ENCODE measurements at places on chromosomes 12 and 14.

- no peak for DNase-seq
These were observed 888 bp downstream of the CCDC88C start for GRCh38 chr14:91416744-91417119.

DNA sequence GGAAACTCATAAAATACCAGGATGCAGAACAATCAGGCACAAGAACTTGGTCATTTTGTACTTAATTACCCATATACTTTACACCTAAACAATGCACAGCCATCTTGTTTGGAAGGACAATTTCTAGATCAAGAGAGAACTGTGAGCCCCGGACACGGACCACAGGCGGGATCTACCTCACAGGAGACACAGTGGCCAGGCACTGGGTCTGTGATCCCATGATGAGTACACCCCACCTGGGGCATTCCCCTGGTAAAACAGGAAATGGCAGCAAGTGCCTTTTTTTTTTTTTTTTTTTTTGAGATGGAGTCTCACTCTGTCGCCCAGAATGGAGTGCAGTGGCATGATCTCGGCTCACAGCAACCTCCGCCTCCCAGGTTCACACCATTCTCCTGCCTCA lies 15.2 kb downstream of the GOLGA3 start:
- DNase-seq, result no peak

- no peak for DNase-seq
These were observed 72.7 kb downstream of the EFCAB11 start for GRCh38 chr14:89881839-89882238.

GRCh38 chr14:90692061-90692460 lies 124.2 kb downstream of the TTC7B start:
- no peak for DNase-seq

GRCh38 chr14:92748259-92749016 lies at the start of gene LGMN:
TSS of gene LGMN (minus strand) at chr14:92748627. CDS start at chr14:92732786, 15,841 bp downstream.
- DNase-seq, result peak; percentile 99

DNA sequence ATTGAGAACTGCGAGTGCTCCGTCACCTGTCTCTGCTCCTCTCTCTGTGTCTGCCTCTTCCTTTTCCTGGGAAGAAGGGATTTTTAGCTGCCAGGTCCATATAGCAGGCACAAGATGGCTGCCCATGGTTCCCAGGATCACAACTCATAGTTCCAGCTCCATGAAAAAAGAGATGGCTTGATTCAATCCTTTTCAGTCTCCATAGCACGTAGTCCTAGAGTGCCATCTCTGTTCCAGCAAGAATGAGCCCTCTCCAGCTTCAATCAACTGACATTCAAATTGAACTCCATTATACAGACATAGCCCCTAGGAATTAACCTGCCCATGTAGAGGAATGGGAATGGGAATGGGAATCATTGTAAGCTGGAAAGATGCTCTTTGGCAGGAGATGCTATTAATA lies 34.7 kb upstream of the RTRAF start:
- no peak for DNase-seq

- DNase-seq, result no peak
These were observed 243.3 kb upstream of the FKBP4 start for GRCh38 chr12:2551412-2551900.

DNA sequence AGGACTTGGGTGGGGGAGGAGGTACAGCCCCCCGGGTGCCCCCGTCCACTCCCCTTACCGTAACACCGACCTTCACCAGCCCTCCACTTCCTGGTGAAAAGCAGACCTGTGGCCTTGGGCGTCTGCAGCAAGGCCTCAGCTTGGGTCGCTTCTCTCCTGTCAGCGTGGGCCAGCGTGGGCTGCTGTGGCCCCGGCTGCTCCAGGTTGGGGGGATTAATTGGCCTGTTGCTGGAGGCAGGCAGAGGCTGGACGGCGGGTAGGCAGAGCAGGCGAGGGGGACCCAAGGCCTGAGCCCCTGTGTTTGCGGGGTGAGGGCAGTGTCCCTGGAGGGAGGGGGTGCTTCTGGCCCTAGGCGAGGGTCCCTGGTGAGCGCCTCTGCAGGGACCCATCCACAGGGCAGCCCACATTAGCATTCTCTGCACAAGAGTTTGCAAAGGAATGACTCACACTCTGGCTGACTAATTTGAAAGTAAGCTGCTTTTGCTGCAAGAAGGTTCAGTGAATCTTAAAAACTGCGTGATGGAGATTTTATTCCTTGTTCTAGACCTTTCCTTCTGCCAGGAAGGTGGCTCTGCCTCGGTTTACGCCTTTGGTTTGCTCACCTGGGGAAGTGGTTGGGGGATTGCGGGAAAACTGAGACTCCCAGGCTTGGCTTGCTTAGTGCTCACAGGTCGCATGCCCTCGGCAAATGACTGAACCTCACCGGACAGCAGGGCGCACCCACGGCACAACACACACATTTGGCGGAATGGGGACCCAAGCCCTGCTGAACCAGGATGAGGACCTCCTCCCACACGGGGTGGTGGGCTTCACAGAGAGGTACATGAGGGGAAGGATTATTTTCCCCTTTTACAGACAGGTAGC lies 37.9 kb upstream of the DLK1 start:
- DNase-seq, result no peak

- peak; percentile 31 for DNase-seq
These were observed 508 bp upstream of the KCNH5 start for GRCh38 chr14:63045612-63046320.

DNA sequence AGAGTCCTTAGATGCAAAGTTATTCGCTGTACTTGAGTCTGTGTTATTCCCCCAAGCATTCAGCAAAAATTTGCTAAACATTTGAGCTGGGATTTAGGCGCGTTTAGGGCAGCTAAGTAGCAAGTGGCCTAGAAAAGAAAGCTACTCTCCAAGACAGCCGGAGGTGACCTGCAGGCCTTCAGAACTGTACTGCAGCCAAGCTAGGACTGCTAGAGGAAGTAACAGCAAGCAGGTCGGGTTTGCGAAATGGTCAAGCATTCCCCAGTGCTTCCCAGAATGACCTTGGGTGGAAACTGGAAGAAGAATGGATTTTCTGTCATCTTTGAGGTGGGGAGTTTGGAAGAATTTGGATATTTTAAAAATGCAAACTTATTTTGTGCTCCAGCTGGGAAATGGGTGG lies 287.5 kb downstream of the FOXN3 start:
- DNase-seq, result no peak

- no peak for DNase-seq
These were observed 106.1 kb downstream of the PAX9 start for GRCh38 chr14:36767603-36768281.

DNA sequence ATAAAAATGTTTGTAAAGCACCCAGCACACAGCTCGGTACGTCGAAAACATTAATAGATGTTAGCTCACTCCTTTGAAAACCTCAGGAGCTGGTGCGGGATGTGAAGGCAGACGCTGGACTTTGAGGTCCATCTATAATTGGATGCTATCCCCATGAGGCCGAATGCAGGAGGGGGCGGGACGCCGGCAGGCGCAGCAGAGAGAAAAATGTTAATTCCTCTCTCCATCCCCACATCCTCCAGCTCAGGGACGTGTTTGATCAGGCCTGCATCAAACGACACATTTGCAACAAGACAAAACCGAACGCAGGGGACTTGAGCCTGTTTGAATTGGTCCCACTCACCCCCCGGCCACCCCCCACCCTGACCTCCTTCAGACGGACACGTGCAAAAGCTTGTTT lies 231.0 kb downstream of the RBM19 start:
- DNase-seq, result no peak

- DNase-seq, result peak; percentile 86
These were observed 30.1 kb downstream of the NRDE2 start for GRCh38 chr14:90301668-90302090.

DNA sequence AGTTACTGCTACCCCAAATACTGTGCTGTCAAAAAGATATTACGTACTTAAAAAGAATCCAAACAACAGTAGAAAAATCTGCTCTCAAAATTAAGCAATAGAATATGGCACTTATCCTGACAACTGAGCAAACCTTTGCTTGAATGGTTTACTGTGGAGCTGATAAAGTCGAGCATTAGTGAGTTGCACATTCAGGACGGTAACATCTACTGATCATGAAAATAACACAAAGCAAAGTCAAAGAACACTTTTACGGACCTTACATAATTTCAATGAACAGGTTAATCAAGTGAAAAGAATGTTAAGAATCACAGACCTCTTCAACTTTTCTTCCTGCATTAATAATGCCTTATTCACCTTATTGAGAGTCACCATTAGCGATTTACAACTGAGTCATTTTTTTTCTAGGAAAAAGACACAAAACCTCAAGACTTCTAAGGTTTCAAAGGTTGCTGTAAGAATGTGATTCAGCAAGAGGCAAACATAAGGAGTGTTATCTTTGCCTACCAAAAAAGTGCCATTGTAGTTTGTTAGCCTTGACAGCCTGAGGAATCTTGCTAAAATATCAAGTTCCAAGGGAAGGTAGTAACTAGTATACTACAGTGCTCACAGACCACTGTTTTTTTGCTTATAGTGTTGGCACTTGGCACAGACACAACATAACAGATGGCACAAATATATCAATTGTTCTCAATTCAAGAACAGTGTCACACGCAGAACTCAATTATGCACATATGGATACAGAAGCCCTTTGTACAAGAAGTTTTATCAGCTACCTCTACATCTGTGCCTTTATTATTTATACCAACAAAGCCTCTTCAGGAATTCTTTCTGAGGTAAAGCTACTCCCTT lies 334.2 kb upstream of the RPL10L start:
- peak; percentile 5 for DNase-seq

- DNase-seq, result no peak
These were observed 52.0 kb upstream of the NTF3 start for GRCh38 chr12:5379749-5380496.

DNA sequence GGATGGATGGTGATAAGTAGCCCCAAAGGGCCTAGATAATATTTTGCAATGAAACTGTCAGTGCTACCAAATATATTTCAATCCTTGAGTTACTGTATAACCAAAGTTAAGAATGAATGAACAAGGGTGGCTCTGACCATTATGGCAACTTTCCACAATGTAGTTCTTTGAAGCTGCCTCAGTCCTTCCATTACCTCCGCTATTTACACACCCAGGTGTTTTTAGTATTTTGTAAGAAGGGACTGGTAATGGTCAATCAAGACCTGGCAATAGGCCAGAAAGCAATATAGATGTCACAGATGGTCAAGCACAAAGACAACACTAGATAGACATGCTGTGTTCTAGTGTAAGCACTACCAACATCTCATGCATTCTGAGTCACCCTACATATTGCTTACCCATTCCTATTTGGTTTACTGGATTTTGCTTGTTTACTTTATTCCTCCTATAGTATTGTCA lies 16.3 kb downstream of the DUSP16 start:
- no peak for DNase-seq

DNA sequence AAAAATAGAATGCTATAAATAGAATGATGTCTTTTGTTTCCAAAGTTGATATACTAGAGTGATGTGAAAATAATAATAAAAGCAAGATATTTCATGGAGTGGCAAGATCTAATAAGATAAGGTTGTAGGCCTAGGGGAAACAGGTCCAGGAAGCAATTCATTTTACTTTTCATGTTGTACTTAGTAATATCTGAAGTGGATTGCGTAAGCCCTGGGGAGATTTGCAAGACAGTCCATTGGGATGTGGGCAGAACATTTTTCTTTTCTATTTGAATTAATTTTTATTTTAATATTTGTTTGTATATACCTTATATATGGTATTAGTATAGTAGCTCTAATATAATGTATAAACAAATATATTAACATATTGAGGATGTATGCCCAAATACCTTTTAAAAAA lies 7.5 kb downstream of the NUBPL start:
- DNase-seq, result no peak

GRCh38 chr12:49705479-49706134 lies 1.6 kb downstream of the FMNL3 start:
- peak; percentile 49 for DNase-seq

DNA sequence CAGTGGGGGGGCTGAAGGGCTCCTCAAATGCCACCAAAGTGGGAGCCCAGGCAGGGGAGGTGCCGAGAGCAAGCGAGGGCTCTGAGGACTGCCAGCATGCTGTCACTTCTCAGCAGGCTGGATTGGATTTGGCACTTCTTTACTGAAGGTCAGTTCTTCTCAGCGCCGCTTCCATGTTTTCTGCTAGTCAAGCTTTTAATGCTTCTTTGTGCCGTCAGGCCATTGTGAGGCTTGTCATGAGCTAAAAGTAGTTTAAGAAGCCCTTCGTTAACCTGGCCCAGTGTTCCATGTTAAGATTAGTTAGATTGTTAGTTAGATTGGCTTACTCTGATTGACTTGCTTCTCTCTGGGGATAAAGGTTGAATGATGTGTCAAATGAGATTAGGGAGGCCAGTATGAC lies 13.4 kb downstream of the GABARAPL1 start:
- no peak for DNase-seq

DNA sequence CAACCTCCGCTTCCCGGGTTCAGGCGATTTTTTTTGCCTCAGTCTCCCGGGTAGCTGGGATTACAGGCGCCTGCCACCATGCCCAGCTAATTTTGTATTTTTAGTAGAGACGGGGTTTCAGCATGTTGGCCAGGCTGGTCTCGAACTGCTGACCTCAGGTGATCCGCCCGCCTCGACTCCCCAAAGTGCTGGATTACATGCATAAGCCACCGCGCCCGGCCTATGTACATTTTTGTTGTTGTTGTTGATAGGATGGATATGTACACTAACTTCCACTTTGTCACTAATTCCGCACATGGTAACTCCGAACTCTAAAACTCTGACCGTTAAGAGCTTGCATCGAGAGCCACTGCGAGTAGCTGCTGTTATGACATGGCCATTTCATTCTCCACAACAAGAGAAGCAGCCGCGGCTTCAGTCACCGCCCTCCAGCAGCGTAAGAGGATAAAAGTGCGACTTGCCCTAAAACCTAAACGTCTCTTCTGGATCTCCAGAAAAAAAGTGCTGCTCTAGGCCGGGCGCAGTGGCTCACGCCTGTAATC lies 742 bp upstream of the MARS1 start:
- no peak for DNase-seq
